ENCODE measurements at places on chromosomes 7 and 10.

- no peak for DNase-seq
These were observed 79.3 kb upstream of the PPP2R2D start for GRCh38 chr10:131821378-131822012.

DNA sequence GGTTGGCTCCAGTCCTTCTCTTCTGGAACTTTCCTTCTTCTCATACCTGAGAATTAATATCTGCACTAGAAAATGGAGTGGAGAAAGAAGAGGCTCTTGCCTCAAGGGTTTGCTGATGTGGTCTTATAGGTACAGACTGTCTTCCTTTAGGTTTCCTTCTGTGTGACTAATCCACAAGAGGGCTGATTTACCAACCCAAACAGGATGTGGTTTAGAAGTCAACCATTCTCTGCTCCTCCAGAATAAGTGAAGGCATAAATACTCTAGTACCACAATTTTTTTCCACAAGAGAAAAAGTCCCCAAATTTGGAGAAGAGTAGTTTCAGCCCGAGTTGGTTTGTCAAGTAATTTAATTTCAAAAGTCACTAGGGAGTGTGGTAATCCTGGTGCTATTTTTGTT lies 85.8 kb downstream of the NRP1 start:
- DNase-seq, result no peak

DNA sequence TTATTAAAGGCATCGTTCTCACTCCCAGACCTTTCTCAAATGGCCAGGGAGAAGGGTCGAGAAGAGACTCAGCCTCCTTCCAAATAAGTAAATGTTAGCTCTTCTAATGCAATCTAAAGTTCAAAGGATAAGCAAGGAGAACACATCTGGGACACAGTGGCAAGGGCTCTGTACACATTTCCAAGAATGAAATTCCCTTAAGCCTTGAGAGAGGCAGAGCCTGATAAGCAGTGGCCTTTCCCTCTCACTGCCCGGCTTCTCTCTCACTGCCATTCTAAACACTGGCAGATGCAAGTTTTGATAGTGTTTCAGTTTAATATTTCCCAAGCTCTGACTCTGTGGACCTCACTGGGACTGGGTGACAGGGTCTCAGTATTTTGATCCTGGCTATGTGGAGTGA lies 35.1 kb upstream of the EXOC4 start:
- no peak for DNase-seq

DNA sequence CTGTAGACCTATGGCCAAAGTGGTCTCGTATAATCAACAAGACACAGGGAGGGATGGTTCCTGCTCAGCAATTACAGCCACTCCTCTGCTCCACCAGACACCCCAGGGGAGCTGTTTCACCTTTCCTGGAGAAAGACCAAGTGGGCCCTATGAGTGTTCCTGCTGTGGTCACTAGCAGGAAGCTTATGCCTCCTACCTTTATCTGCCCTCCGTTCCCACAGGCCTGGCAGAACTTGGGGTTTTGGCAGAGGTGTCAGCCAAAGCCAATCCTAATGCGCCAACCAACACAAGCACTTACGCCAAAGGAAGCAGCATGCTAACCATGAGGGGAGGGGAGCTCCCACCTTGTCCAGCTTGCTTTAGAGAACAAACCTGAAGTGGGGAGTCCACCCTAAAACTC lies 31.2 kb downstream of the XPNPEP1 start:
- DNase-seq, result no peak

DNA sequence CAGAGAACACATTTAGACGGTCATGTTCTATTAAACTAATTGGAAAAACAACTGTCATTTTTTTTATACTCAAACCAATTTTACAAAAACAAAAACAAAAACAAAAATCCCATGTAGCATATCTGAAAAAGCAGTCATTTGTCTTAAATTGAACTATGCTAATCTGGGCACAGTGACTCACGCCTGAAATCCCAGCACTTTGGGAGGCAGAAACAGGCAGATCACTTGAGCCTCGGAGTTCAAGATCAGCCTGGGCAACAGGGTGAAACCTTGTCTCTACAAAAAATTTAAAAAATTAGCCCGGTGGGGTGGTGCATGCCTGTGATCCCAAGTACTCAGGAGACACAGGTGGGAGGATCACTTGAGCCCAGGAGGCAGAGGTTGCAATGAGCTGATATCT lies 253.4 kb downstream of the DOCK4 start:
- DNase-seq, result no peak

- DNase-seq, result peak; percentile 63
These were observed 1.7 kb downstream of the CDK6 start for GRCh38 chr7:92834507-92835260.

DNA sequence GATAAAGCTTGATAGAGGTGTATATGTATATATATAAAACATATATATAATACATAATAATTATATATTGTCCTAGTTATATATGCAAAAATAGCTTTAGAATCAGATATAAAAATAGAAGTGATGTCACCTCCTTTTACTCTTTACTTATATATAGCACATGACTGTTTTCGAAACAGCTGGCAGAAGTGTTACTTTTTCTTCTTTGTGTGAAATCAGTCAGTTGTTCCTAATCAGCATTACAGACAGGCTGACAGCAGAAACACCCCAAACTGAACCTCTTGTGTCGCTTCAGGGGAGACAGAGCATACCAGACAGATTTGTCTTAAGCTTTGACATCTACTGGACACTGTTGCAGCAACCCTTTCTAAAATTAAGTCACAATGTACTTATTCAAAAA lies 684.9 kb upstream of the CELF2 start:
- no peak for DNase-seq

- DNase-seq, result no peak
These were observed 233.2 kb downstream of the SORCS1 start for GRCh38 chr10:106931159-106931852.

- peak; percentile 97 for DNase-seq
These were observed at the start of gene DLX6 for GRCh38 chr7:97005183-97006054. DLX6 (plus strand) TSS chr7:97005553; CDS start chr7:97005978, 425 bp downstream.

DNA sequence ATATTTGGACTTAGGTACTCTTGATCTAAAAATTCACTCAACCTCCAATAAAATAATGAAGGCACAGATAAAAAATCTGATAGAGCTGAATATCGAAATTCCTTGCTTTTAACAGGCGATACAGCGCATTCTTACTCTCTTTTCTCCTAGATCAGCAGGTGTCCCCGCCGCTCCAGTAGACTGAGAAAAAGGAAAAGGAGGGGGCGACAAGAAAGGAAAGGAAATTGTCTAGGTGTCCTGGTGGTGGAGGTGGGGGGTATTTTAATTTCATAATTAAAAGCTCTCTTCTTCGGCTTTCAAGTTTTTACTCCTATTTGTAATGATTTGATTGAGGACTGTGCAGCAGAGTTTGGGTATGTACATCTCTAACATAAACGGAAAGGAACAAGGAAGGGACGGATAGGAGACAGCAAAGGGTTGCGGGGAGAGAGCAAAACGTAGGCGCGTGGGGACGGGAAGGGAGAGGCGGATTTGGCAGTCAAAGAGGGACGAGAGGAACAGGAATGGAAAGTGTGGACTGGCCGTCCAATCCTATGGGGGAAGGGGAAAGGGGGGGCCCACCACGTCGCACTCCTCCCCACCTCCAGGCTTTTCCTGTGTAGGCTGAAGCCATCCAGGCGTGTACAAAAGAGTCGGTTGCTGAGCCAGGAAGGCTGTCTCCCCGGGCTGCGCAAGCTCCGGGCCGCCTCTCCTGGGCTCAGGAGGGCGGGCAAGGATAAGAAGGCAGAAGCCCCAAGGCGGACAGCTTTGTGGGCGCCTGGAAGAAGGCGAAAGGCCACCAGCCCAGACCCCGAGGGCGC lies 875 bp upstream of the HECTD2 start:
- DNase-seq, result peak; percentile 87

GRCh38 chr7:25897261-25897782 lies 254.7 kb upstream of the NFE2L3 start:
- no peak for DNase-seq

DNA sequence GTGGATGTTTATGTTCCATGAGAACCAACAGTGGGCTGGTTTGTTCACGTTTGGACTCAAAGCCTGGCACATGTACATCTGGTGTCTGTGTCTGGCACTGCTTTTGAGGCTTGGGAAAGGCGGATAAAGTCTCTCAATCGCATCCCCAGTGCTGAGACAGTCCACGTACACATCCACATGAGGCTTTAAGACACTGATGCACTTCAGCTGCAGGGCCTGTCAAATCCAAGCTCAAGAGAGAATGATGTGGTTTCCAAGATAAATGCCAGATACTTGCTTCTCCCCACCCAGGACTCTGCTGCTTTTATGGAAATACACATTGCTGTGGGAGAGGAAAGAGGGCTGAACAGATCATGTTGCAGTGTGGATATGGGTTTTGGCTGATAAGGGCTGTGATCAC lies 178.4 kb downstream of the ADARB2 start:
- no peak for DNase-seq

DNA sequence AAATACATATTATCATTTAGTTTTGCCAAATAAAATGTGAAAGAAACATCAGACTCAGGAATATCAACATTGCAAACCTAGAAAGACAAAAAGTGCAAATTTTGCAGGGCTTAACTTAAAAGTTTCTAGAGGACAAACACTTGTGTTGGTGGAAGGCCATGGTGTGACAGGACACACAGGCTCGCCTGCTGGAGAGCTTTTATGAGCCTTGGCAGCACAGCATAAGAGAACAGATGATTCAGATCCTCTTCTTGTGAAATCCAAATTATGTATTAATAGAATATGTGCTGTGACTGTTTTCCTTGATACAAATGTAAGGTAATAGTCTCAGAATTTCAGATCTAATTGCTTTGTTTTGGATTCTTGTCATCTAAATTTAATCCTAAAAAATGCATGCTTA lies 72.9 kb upstream of the ABCB5 start:
- no peak for DNase-seq

GRCh38 chr10:6995341-6995740 lies 415.3 kb upstream of the PRKCQ start:
- DNase-seq, result no peak

- no peak for DNase-seq
These were observed 169.2 kb downstream of the UBE2H start for GRCh38 chr7:129783584-129783919.

- no peak for DNase-seq
These were observed 22.2 kb upstream of the BAIAP2L1 start for GRCh38 chr7:98423043-98423442.

DNA sequence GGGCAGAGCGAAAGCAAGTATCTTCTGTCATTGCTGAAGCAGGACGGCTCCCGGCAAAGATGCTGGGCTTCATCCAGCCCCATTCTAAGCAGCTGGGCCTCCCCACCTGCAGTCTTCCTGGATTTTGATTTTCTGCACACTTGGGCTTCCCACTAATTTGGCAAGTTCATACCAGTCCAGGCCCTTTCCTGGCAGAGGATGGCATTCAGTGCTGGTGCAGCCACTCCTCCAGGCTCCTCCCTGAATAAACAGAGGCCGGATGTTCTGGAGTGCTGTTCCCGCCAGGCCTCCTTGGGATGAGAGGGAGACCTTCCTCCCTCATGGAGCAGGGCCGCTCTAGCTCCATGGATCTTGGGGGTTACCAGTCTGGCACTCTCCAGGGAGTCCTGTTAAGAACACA lies 3.4 kb downstream of the BAG3 start:
- DNase-seq, result peak; percentile 13

DNA sequence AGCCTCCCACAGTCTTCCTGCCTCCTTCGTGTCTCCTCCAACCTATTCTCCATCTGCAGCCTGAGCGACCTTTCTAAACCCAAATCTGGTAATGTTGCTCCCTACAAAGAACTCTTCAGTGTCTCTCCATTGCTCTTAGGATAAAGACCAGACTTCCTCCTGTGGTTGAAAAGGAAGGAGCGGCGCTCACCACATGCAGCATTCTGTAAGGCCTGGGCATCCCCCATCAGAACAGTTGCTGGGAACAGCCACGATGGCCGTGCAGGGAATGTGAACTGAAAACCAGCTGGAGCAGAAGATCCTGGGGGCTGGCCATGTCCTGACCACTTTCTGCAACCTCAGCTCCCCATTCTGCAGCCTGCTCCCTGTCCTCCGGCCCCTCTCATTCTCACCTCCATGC lies 237.8 kb upstream of the ZMIZ1 start:
- no peak for DNase-seq

DNA sequence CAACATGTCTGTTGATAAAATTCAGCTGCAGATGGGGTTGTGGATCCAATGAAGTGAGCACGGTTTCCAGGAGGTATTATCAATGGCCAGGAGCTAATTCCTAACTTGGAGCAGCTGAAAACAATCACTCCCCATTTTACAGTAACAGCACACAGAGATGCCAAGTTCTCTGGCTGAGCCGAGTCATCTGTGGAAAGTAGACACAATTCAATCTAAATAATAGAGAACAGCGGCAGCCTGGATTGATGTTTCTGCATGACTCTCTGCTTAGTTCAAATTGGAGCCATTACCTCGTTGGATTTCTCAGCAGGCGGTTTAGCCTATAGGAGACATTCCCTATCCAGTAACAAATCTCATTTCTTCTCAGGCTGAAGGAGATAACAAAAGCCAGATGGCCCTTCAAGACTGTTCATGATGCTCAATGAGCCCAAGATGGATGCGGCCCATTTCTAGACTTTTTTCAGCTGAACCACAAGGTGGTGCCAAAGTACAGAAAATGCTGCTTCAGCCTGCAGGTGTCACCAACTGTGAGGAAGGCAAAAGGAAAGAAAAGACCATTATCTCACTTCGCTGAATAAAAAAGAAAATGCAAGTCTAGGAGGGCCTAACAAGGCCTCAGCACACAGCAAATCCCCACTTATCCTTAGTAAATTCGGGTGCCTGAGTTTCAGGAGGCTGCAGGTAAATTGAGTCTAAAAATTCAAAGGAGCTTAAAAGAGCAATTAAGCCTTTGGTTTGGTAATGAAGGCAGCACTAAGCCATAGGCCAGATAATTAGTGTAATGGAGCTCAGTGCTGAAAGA lies 83.7 kb downstream of the SLC16A9 start:
- peak; percentile 56 for DNase-seq
